Germinal center (tissue), 1 donor: ENCODE measurements at places on chromosomes 3 and 15.

- no peak for DNase-seq
Measured at GRCh38 chr15:26691249-26691648, 81.6 kb downstream of the GABRB3 start.

GRCh38 chr3:88926221-88926620 lies 181.2 kb upstream of the EPHA3 start:
- no peak for DNase-seq

- DNase-seq, result no peak
Measured at GRCh38 chr3:129087138-129087702, 26.6 kb downstream of the GP9 start.

DNA sequence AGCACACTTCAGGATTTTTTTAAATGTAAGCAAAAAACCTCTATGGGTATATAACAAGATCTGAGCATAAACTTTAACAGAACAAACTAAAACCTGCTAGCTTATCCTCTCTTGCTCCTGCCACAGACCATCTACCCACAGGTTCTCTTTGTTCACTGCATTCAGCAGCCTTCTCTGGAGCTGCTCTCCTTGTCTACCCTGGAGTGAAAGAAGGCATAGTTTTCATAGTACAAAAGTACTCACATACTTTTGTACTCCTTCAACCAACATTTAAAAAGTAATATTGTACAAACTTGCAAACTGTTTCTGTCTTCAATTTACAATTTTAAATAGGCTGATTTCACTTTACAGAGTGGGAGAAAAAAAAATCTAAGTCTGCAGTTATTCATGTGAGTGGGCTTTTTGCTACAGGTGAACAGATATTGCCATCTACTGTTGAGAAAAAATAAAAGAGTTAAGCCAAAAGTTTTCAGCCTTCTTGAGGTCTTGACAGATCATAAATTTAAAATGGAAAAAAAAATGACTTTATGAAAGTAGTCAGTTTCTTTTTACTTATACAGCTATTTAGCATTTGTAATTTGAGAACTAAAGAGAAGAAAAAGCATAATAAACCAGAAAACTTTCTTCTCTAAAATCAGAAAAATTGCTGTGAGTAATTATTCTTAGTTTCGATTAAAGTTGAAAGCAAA lies 20.4 kb downstream of the TERC start:
- no peak for DNase-seq

GRCh38 chr3:58526515-58526957 lies 10.5 kb downstream of the ACOX2 start:
- DNase-seq, result no peak

- no peak for DNase-seq
Measured at GRCh38 chr3:23067116-23067515, 136.0 kb upstream of the UBE2E2 start.

GRCh38 chr15:77798151-77798835 lies 165.6 kb upstream of the LINGO1 start:
- DNase-seq, result no peak
